ENCODE measurements at places on chromosomes 5 and 9.

DNA sequence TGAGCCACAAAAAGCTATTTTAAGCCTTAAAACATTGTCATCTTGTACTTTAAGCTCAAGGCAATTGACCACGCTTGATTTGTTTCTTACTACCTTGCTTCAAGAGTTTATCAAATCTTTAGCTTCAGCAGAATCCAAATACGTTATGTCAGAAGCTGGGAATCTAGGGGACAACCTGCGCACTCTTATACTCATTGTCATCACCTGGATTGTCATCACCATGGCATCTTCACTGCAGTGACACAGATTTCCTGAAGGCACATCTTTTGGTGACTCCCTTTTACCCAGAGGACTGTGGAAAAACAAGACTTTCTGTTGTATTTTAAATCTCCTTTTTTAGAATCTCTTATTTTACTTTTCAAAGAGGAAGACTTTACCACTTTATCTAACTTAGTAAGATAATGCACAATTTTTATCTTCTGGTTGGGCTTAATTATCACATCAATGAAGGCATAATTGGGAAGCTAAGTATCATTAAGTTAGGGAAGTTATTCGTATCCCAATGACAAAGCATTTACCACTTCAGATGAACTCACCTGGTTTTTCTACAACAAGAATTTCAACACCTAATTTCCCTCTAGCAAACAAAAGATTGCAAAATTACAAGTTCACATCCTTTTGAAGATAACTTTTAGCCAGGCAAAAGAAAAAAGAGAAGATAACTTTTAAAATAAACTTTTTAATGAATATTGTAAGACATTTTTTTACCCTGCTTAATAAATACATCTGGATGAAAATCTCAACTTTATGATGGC lies 162.0 kb downstream of the DOCK2 start:
- no peak for DNase-seq

GRCh38 chr5:82421119-82421518 lies 143.0 kb upstream of the RPS23 start:
- peak; percentile 94 for DNase-seq

DNA sequence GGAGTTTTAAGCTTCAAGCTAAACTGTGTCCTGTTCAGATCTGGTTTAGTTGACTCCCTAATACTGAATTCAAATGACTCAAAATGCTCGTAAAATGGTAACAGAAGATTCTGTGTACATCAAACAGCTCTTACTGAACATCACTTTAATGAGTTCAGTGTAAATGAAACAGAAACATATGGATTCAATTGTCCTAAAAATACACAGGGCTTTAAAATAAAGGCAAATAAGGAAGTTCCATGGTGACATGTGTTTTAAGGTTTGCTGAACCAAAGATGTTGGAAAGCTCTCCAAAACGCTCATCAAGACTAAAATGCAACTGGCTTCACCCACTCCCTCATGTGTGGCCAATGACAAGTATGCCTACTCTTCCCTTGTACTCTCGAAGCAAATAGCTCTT lies 340.0 kb upstream of the PIK3R1 start:
- peak; percentile 22 for DNase-seq

DNA sequence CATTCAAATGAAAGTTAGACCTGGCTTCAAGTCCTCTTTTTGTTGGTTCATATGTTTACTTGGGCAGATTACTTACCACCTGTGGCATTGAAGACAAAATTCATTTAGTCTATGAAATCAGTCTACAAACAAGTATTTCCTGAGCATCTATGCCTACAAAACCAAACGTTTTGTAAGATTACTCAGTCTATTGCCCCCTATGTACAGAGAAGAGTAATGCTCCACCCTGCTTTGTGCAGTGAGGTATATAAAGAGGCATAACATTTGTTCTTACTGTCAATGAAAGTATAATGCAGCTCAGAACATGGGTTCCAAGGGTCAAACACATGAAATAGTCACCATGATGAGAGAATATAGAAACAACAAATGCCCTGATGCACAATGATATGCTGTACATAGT lies 580.7 kb downstream of the KIF4B start:
- no peak for DNase-seq

GRCh38 chr9:137851516-137852267 lies 25.9 kb upstream of the CACNA1B start:
- DNase-seq, result no peak

DNA sequence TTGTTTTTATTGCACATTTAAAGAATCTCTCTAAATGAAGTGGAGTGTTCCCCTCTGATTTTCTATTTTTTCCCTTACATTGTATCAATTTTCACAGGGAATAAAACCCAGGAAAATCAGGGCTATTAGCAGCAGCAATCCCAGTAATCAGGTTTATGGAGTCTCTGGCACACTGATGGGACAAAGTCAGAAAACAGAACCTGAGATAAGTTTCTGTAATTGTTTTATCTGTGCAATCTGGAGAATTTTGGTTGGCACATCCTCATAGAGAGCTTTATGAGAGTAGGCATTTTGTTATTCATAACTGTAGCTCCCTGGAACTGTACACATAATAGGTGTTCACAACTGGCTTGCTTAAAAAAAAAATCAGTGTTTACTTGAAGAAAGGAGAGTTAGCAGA lies 96.9 kb upstream of the IL6ST start:
- DNase-seq, result no peak

GRCh38 chr5:113166852-113167366 lies 190.3 kb downstream of the DCP2 start:
- peak; percentile 77 for DNase-seq

DNA sequence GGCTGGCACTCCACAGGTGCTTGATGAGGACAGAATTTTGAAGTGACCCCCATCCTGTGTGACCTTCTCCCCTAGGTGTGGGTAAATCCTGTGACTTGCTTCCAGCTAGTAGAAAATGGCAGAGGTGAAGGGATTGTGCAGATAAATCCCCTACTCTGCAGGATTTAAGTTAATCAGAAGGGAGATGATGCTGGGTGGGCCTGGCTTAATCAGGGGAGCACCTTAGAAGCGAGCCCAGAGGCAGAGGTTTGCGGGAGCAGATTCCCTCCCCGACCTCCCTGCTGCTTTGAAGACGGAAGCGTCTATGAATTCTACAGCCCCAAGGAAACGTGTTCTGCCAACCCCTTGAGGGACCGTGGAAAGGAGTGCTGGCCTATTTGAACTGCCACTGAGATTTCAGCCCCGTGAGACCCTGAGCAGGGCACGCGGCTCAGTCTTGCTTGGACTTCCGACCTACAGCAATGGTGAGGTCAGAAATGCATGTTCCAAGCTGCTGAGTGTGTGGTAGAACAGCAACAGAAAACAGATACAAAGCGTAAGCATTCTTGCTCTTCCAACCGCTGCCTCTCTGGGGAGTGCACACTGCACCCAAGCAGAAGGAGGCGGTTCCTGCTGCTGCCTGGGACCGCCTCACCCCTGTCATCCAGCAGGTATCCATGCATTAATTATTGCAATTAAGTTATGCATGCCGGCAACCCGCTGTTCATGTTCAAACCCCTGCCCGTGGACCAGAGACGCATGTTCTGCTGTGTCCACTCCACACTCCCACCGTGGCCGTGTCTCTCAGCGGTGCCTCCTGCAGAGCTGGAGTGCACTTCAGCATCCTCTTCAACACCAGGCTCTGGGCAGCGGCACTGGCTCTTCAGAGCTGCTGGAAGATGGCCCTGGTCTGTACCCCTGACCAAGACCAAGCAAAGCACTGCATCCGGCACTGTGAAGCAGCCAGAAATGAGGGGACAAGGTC lies 54.6 kb upstream of the RXRA start:
- no peak for DNase-seq

GRCh38 chr9:69981686-69982445 lies 61.8 kb upstream of the MAMDC2 start:
- DNase-seq, result peak; percentile 75

- DNase-seq, result no peak
These were observed 76.9 kb downstream of the IPO11 start for GRCh38 chr5:62489471-62489870.

GRCh38 chr5:74578356-74579044 lies 62.0 kb downstream of the ENC1 start:
- DNase-seq, result no peak

- DNase-seq, result peak; percentile 14
These were observed 21.3 kb upstream of the ANKRD34B start for GRCh38 chr5:80591352-80591751.

- DNase-seq, result peak; percentile 63
These were observed 20.7 kb downstream of the GOLGA2 start for GRCh38 chr9:128254855-128255759.

DNA sequence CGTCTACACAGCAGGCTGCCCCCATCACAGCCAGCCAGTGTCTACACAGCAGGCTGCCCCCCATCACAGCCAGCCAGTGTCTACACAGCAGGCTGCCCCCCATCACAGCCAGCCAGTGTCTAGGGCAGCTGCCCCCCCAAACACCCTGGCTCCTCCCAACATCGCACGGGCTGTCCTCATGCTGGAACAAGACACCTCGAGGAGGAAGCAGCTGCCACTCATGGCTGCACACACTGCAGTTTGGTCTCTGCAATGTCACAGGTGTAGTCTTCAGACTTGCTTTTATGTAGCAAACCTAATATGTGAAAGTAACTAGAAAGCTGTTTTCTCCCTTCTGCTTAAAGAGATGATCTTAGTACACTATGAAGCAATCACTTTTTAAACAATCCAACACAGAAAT lies 9.7 kb downstream of the LRRC14B start:
- no peak for DNase-seq

GRCh38 chr5:16455668-16456067 lies 9.9 kb downstream of the ZNF622 start:
- DNase-seq, result no peak

- DNase-seq, result no peak
These were observed 85.7 kb downstream of the PTPDC1 start for GRCh38 chr9:94169968-94170367.

GRCh38 chr5:100306000-100306399 lies 229.2 kb upstream of the FAM174A start:
- no peak for DNase-seq

- peak; percentile 79 for DNase-seq
These were observed 104.0 kb upstream of the ZNF366 start for GRCh38 chr5:72611118-72611730.

DNA sequence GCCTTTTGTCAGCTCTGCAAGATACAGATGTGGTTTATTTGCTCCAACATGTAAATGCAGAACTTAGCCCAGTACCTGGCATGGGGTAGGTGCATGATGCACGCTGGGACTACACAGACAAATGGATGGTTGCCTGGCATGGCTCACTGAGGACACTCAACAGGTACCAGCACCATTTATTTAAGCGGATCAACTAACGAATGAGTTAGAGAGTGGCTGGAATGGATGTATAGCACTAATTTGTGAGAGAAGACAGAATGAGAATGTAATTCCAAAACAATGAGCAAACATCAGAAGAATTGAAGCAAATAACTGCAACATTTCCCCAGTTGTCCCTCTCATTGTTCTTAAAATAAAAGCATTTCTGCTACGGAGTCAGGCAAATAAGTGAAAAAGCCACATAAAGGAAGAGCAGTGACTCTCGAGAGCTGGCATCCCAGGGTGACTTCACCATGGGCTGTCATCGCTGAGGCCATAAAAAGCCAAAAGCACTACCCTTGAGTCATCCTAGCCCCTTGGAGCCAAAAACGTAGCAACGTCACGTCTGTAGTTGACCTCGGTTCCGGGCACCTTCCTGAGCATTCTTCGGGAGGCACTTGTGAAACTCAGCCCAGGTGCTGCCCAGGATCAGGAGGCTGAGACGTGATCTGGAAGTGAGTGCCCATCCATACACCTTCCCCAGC lies 290.3 kb downstream of the NSG2 start:
- DNase-seq, result peak; percentile 82

DNA sequence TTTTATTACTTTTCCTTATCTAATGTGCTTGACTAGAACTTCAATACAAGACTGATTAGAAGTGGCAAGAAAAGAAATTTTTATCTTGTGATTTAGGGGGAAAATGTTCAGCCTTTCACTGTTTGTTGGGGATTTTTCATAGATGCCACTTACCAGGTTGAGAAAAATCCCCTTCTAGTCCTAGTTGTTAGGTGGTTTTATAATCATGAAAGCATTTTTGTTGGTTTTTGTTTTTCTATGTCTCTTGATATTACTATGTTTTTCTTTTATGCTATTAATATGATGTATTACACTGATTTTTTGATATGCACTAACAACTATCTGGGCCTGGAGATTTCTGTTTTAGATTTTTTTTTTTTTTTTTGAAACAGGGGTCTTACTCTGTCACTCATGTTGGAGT lies 134.0 kb downstream of the PARP8 start:
- no peak for DNase-seq

- no peak for DNase-seq
These were observed 120.1 kb upstream of the POC5 start for GRCh38 chr5:75837258-75837841.

DNA sequence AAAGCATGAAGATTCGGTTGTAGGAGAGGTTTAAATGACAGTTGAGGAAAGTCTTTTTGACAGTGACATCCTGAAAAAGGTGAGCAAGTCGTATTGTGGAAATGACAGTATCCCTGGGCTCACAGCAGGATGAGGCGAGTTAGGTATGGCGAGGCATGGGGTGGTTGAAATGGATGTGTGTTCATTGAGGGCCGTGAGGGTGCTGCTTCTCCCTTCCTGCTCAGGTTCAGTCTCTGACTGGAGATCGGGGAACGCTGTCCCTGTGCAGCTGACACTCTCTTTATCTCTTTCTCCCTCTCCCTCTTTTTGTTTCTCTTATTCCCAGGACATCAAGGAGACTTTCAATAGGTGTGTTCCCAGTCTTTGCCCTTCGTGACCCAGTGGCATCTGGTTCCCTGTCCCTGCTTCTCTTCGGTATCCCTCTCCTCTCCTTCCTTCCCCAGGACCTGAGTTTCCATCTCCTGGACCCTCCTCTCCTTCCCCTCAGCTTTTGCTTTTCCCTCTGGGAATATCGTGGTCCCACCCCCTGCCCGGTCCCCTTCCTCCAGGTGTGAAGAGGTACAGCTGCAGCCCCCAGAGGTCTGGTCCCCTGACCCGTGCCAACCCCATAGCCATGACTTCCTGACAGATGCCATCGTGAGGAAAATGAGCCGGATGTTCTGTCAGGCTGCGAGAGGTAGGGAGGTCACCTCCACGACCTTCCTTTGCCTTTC lies 10.2 kb downstream of the TRIM41 start:
- DNase-seq, result no peak

DNA sequence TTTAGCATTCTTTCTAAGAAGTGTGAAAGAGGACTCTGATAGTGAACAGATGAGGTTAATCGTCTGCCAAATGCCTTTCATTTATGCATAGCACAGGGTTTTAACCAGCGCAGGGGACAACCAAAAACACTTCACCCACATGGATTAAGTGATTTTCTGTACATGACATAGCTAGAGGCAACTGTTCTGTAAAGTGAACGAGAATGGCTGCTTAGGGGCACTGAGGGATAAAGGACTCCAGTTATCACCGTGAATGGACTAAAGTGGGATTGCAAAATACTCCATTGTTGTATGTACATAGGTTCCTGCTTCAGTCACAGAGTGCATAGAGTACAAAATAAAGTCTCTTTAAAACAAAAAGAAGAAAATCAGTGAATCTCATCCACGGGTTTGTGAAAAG lies 456.8 kb downstream of the DMAC1 start:
- no peak for DNase-seq

DNA sequence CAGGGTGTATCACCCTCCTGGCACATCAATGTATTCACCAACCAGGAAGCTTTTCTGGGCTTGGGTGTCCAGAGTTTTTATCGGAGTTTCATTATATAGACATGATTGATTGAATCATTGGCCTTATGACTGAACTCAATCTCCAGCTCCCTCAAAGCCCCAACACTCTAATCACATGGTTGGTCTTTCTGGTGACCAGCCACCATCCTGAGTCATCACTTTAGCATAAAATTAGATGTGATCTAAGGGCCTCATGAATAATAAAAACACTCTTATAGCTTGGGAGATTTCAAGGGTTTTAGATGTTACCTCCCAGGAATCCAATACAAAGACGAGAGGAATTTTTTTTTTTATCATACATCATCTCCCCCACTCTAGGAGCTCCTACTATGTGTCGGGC lies 7.7 kb upstream of the PBX3 start:
- peak; percentile 50 for DNase-seq

GRCh38 chr5:54325610-54326311 lies 15.4 kb upstream of the ARL15 start:
- DNase-seq, result no peak

Measured in fibroblast of skin of scalp (primary cell).